ENCODE measurements at places on chromosomes 3 and 15.

DNA sequence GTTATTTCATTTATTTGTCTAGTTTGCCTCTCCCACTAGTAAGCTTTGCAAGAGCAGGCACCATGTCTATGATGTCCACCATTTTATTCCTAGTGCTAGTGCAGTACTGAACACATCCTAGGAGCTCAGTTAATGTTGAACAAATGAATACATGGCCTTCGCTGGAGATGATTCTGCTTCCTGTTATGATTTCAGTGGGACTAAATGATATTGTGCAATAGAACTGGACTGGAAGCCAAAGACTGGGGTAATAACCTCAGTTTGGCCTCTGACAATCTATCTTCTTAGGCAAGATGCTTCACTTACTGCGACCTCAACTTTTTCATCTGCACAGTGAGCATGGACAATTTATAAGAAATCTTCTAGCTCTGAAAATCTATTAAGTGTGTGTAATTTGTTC lies 191.3 kb downstream of the ADAMTSL3 start:
- no peak for DNase-seq

DNA sequence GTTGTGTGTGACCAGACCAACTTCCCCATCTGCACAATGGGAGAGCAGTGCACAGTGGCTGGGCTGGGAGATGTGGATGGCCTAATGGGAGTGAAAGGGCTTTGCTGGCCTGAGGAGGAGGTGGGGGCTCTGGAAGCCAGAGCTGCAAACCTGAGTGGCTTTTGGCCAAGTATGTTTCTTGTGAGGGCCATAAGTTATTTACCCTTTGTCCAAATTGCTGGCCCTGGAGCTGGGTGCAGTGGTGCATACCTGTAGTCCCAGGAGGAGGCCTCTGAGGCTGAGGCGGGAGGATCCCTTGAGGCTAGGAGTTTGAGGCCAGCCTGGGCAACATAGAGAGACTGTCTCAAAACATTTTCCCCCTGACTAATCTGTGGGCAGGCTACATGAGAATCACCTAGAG lies 129.1 kb downstream of the WNT7A start:
- DNase-seq, result no peak

DNA sequence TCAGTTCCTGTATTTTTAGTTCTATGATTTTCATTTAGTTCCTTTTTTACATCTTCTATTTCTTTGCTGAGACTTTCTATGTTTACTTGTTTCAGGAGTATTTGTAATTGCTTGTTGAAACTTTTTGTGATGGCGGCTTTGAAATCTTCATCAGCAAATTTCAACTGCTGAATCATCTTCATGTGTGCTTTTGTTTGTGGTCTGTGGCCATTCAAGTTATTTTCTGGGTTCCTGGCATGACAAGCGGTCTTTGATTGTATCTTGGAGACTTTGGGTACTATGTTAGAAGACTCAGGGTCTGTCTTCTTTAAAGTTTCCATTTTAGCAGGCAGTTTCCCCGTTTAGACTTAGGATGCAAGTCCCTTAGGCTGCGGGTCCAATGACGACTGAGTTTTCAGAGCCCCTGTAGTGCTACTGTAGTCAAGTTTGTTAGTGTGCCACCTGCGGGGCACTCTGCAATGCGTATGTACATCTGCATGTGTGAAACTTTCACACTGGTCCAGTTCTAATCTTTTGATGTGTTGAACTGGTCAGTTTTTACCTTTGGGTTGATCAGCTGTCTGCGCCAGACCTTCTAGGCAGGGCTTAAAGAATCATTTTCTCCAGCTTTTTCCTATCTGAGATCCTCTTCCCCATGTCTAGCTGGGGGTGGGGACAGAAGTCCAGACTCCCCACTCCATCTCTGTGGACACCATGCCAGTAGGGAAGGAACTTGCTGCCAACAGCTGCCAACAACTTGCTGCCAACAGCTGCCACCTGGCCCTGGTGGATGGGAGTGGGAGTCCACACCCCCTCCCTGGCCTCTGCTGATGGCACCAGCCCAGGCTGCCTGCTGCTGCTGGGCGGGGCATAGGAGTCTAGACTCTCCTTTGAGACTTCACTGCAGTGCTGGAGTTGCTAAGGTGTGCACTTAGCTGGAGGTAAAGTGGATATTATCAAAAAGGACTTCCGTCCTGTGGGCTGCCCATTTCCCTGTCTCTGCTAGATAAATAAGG lies 190.9 kb downstream of the TJP1 start:
- no peak for DNase-seq

DNA sequence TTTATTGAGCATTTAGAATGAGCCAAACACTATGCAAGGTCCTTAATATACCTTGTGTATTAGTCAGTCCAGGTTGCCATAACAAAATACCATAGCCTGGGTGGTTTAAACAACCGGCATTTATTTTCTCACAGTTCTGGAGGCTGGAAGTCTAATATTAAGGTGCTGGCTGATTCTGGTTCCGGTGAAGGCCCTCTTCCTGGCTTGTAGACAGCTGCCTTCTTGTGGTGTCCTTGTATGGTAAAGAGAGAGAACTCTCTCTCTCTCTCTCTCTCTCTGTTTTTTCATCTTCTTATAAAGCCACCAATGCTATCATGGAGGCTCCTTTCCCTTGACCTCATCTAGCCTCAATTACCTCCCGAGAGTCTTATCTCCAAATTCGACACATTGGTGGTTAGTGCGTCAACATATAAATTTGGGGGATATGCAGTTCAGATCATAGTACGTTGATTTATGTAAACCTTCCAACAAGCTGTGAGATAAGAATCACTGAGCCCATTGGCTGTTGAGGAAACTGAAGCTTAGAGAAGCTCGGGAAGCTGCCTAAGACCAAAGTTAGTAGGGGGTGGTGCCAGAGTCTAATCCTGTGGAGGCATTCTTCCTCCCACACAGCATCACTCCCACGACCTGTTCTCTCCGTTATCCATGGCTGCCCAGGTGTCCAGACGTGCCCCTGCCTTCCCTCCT lies 298.0 kb upstream of the PROK2 start:
- DNase-seq, result no peak

DNA sequence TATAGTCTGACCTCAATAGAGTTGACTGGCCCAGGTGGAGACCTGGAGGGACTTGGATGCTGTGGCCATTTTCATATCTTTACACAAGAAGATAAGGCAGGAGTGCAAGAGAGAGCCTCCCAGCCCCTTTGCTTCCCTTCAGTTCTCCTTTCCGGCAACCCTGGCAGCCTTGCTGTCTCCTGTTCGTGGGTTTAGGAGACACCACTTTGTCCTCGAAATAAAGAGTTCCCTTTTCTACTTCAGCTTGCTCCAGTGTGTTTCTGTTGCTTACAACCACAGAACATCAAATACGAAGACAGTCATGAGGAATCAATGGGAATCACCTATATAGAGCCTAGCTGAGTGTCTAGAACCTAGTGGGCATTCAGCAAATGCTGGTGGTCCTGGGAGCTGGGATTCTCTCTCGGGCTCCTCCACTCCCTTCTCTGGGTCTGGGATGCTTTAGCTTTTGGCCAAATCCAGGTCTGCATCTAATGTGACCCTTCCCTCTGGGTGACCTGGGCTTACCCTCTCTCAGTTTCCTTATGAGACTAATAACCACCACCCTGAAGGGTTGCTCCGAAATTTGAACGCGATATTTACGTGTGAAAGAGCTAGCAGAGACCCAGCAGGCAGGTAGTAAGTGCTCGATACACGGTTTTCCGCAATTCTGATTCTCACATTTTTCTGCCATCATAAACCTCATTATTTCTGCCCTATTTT lies 44.5 kb downstream of the PCSK6 start:
- DNase-seq, result no peak

- no peak for DNase-seq
These were observed 86.0 kb upstream of the ALDH1L1 start for GRCh38 chr3:126266291-126266840.

DNA sequence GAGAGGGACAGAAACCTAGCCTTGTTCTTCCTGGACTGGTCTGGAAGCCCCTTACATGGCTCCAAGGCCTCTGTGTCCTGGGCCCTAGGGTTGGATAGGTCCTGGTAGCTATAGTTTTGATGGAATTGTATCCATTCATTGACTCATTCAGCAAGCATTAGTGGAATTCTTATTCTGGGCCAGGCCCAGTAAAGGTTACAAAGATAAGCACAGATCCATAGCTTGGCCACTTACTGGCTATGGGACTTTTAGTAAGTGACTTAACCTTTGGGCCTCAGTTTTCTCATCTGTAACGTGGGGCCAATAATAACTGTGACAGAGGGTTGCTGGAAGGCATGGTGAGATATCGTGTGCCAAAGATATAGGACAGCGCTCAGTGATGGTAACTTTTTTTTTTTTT lies 13.6 kb upstream of the DAG1 start:
- DNase-seq, result no peak

DNA sequence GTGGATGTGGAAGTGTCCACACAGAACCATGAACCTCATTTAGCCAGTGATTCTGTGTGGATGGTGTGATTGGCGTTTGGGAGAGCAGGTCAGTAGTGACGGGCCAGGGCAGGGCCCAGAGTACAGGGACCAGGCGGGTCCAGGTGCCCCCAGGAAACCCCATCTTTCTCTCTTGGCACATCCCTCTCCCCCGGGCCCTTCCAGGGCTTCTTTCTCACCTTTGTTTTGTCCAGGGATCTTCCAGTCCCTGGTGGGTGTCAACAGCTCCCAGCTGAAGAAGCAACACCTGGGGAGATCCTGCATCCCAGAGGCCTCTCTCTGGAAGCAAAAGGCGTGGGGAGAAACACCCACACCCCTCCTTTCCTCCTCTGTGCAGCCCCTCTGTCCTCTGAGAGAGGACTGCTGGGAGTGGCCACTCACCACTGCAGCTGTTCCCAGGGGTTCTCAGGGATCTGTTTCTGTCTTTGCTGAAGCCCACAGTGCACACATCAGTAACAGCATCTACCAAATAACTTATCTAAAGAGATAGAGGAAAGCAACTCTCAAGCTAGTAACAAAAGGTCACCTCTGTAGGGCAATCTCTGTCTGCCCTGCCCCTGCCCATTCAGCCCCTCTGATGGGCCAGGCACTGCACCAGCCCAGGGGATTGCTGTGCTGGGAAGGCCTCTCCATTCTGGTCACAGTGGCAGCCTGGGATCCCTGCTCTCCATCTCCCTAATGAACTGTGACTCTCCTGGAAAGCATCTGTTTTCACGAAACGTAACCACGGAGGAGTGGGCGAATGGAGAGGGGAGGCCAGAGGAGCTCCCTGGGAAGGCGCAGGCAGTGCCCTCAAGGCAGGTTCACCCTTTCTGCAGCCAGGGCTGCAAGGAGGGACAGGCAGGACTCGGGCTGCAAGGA lies 98.3 kb upstream of the ALDH1A3 start:
- DNase-seq, result no peak

DNA sequence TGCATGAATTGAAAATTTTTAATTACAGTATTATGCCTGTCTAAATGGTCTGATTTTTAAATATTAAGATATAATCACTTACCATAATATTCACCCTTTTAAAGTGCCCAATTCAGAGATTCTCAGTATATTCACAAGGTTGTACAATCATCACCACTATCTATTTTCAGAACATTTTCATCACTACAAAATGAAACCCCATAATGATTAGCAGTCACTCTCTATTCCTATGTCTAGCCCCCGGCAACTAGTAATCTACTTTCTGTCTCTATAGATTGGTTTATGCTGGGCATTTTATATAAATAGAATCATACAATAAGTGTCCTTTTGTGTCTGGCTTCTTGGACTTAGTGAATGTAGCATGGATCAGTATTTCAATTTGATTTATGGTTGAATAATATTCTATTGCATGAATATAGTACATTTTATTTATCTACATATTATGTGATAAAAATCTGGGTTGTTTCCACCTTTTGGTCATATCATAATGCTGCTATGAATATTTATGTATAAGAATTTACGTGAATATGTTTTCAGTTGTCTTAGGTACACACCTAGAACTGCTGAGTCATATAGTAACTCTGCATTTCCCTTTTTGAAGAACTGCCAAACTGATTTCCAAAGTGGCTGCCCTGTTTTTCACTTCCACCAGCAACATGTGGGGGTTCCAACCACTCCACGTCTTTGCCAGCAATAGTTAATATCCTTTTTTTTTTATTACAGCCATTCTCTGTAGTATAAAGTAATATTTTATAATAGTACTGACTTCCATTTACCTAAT lies 485.7 kb upstream of the ZNF385D start:
- DNase-seq, result no peak

DNA sequence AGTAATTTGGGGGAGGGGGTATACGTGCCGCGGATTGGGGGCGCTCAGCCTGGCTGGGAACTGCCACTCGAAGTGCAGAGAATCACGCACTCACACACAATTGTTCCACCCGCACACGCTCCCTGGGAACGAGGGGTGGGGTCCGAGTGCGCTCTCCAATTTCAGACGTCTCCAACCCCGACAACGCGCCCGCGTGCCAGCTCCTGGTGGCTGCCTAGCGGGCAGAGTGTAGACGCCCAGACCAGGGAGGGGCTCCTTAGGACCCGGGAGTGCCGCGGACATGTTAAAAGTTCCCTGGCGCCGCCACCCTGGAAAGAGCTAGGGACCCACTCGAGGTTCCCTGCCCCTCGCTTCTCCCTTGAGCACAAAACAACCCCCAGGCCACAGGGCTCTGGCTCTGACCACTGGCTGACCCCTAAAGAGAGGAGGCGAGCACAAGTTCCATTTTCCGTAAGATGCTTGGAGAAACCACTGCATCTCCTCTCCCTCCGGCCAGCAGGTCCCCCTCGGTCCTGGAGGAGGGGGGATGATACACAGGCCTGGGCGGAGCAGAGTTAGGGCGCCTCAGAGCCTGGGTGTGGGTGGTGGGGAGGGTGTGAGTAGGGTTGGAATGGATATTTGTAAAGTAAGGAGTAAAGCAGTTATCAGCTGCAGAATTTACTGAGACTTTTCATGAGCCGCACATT lies 894 bp upstream of the ANKRD63 start:
- no peak for DNase-seq

DNA sequence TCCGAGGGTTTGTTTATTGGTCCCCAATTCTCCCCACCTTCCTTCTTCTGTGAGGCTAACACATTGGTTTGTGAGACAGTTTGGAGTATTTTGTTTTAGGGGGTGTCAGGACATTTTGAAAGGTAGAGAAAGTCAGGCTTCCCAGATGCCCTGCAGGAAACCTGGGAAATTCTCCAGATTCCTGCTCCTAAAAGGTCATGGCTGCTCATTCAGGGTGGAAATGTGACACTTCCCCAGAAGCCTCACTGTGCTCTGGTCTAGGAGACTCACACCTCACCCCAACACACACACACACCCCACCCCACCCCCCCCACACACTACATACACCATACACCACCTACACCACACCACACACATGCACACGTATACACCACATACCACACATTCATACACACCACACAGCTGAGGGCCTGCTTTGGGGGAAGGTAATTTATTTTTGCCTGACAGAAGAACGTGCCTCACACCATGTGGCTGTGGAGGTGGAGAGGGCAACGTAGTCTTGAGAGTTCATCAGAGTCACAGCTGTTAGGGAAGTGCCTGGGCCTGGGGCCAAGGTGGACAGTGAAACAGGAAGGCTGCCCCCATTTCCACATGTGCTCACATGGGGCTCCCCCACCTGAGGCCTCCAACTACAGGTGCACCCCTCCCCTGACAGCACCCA lies 40.4 kb upstream of the LIMD1 start:
- no peak for DNase-seq

GRCh38 chr3:107942244-107942643 lies 148.6 kb downstream of the CD47 start:
- DNase-seq, result peak; percentile 9

DNA sequence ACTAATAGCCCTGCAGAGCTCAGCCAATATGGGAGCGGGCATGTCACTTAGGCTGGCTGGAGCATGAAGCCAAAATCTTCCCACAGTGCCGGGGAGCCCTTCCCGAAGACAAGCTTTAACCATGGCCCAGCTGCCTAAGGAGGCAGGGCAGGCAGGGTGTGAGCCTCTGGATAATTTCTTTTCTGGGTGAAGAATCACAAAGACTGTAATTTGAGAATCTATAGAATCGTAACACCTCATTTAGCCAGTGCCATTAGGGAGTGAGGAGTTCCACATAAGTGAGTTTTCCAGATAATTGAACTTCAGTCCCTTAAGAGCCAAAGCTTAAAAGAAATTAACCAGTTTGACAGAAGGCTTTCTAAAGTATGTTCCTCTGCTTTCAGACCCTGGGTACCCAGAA lies 40.2 kb upstream of the TLE3 start:
- DNase-seq, result no peak

Data from stimulated activated naive CD4-positive, alpha-beta T cell treated with Interleukin-2 at 50 U/mL for 16 hours (primary cell).